Stimulated activated CD8-positive, alpha-beta memory T cell treated with anti-CD3 and anti-CD28 coated beads, Interleukin-15, amount 100 ng/mL, for 4 hours (primary cell): ENCODE measurements at places on chromosomes 1 and 21.

DNA sequence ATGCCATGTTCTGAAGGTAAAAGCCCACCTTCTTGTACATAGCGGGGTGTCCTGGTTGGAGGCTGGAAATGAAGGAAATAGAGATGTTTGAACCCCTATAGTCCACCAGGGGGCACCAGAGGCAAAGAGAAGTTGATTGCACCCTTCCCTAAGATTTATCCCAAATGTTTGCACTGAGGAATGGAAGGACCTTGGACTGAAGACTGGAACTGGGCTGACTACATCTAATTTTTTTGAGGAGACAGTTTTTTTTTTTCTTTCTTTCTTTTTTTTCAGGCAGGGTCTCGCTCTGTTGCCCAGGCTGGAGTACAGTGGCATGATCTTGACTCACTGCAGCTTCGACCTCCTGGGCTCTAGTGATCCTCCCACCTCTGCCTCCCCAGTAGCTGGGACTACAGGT lies 55.3 kb upstream of the EIF4G3 start:
- DNase-seq, result no peak

GRCh38 chr21:38243732-38244406 lies 12.9 kb upstream of the KCNJ15 start:
- DNase-seq, result no peak

DNA sequence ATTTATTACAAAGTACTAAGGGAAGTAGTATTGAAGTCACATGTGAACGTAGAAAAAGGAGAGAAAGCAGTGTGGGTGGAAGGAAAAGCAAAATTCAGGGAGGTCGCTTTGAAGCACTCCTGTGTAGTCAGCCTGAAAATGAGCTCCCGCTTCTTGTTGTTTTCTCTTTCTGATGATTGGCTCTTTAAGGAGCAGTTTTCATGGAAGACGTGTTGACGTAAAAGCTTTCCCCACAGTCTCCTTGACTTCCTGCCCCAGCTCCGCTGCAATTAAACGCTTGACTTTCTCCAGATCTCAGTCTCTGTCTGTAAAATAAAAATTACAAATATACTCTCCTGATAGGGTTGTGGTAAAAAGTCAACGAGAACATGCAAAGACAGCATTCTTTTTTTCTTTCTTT lies 661.5 kb upstream of the ZP4 start:
- DNase-seq, result no peak

GRCh38 chr1:10613861-10614260 lies 139.1 kb downstream of the PEX14 start:
- no peak for DNase-seq

DNA sequence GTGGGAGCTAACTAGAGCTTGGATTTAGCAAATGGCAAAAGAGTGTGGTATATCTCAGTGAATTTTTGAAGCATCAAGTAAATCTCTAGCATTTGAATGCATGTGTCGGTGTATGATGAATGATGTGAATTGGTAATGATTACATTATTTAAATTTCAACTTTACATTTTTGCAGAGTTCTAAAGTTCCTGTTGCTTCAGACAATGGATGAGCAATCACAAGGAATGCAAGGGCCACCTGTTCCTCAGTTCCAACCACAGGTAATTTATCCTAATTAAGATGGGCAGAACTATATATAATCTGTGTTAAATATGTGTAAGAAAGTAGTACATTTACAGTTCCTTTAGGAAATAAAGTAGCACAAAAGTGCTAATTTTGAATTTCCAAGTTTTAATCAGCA lies 75.6 kb downstream of the NEK7 start:
- DNase-seq, result no peak

- DNase-seq, result no peak
Measured at GRCh38 chr1:54609301-54609921, 13.9 kb downstream of the FAM151A start.

DNA sequence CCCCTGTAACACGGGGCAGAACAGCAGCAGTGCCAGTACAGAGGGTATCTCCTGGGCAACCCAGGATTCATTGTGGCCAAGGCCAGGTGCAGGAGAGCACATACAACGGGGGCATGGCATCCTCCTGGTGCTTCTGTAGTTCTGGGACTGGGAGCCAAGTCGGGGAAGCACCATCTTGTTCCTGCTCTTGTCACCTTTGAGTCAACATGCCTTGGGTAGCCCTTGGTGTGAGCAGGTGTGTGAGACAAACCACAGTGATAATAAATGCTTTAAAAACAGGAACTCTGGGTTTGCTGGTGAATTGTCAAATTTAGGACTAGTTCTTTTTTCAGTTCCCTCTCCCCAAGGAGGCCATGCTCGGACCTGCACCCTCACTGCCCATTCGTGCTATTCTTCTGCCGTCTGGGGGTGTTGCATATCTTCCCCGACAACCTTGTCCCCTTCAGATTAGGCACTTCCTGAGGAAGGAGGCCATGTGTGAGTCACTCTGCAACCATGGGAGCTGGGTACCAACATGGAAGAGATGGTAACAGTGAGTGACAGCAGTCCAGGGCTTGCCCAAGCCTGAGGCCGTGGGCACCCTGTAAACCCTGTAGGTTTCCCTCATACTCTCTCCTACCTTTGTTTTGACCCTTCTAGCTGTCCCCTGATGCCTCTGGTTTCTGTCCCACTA lies 150.2 kb downstream of the GRIK3 start:
- DNase-seq, result no peak

DNA sequence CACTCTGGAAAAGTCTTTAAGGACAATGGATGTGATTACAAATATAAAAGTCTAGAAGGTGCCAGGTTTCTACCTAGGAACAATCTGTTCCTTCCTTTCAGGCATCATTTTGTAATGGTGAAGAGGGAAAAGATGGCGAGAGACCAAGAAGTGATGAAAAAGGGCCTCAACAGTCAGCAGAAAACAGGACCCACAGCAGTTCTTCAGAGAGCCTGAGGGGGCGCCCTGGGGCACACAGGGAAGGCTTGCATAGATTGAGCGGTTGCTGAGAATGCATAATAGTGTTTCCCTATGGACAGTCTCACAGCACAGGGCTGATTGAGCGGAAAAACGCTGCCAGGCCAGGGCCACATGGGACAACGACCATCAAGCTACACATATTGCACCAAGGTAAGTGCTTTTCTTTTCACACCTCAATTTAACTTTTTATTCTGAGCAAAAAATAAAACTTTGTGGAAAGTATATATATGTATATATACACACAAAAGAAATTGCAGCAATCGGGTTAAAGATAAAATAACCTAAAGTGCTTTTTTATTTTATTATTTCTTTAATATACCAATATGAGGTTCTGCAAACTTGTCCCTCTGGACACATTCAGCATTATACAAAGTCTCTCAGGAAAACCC lies 3.1 kb upstream of the YRDC start:
- DNase-seq, result no peak

DNA sequence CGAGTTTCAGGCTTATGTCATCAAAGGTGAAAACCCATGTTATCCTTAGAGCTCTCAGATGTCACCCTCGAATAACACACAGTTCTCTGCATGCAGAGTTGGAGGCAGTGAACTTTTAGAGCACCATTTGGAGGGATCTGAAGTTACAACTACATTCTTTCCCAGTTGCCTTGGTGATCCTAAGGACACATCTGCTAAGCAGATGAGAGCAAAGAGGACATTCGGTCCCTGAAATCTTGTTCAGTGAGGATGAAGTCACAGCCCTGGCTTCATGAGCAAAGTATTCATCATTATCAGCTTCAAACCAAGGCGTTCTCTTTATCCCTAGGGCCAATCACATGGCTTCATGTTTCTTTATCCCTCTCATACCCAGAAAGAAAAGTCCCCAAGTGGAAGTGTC lies 23.1 kb upstream of the MCOLN2 start:
- no peak for DNase-seq

DNA sequence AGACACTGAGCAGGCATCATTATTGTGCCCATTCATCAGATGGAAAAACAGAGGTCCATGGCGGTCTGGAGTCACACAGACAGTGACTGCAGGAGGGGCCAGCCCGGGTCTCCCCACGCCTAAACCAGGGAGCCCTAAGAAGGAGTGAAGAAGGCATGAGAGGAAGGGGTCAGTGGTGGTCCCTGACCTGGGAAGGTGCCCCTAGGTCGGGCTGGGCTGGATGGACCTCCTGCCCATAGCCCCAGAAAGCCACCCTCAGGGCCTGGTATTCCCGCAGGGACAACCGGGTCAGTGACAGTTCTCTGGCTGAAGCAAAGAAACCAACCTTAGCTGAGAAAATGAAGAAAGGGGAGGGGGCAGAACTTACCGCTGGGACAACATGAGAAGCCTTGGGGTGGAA lies 163.4 kb upstream of the C1orf174 start:
- DNase-seq, result no peak

GRCh38 chr1:101088431-101088830 lies 62.8 kb upstream of the DPH5 start:
- DNase-seq, result no peak

- DNase-seq, result no peak
Measured at GRCh38 chr21:43925609-43926008, 60.6 kb downstream of the AGPAT3 start.

GRCh38 chr1:203072002-203072602 lies 13.7 kb downstream of the MYOG start:
- no peak for DNase-seq

DNA sequence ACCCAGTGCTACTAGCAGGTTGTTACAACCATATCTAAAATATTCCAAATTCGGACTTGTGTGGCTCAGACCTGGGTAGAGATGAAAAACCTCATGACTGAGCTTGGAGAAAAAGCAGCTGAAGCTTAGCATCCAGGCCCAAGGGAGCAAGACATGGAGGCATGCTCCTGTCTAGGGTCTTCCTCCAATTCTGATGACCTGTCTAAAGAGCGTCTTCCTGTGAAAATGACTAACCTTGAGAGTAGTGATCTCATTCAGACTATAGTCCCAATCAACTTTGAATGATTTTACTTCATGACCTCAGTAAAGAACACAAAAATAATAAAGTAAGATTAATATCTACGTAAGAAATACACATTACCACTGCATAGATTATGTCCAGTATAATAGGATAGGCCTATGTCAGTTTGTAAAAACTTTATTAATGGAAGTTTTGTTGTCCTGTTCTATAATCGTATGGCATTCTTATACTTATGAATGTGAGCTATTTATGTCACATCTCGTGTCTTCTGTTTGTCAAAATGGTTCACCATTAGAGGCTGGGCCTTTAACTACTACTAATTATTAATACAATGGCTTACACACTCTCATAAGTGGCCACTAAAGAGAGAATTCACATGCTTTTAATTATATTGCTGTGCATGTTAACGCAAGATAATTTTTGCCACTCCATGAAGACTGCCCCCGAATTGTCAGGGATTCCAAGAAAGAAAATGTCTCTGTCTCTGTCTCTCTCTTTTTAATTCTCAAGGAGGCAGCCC lies 201.3 kb downstream of the NCAM2 start:
- no peak for DNase-seq

DNA sequence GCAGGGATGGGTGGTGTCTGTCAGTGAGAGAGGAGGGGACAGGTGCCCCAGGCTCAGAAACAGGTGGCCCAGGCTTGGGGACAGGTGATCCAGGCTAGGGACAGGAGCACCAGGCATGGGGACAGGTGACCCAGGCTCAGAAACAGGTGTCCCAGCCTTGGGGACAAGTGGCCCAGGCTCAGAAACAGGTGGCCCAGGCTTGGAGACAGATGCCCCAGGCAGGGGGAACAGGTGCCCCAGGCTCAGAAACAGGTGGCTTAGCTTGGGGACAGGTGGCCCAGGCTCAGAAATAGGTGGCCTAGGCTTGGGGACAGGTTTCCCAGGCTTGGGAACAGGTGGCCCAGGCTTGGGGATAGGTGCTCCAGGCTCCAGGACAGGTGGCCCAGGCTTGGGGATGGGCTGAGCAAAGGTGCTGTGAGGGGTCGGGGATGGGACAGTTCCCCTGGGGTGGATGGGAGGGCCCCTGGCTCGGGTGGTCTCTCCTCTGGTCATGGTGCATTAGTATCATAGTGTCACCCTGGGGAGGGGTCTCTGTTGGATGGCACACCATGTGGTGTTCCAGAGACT lies 87.7 kb upstream of the C1orf174 start:
- no peak for DNase-seq

- DNase-seq, result no peak
Measured at GRCh38 chr1:17056551-17056950, 2.7 kb upstream of the SDHB start.

GRCh38 chr1:118049981-118050380 lies 120.4 kb downstream of the WDR3 start:
- DNase-seq, result no peak

- no peak for DNase-seq
Measured at GRCh38 chr1:228445490-228445842, 28.8 kb upstream of the TRIM17 start.

GRCh38 chr1:45409276-45409675 lies 69.0 kb upstream of the MUTYH start:
- no peak for DNase-seq

DNA sequence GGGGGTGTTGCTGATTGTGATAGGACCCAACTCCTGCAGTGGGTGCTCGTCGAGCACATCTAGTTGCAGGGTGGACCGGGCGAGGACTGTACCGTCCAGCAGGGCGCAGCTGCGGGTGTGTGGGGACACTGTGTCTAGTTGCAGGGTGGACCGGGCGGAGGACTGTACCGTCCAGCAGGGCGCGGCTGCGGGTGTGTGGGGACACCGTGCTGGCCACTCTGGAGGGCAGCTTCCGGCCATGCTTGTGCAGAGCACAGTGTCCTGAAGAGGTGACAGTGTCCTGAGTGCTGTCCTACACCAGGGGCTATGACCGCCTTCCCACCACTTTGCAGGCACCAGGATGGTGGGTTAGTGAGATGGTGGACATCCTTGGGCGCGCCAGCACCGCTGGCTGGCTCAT lies 4.6 kb upstream of the TRPM2 start:
- DNase-seq, result no peak

GRCh38 chr1:14634486-14634885 lies 36.0 kb downstream of the KAZN start:
- no peak for DNase-seq

GRCh38 chr1:156502894-156503697 lies 2.5 kb upstream of the MEF2D start:
- no peak for DNase-seq

DNA sequence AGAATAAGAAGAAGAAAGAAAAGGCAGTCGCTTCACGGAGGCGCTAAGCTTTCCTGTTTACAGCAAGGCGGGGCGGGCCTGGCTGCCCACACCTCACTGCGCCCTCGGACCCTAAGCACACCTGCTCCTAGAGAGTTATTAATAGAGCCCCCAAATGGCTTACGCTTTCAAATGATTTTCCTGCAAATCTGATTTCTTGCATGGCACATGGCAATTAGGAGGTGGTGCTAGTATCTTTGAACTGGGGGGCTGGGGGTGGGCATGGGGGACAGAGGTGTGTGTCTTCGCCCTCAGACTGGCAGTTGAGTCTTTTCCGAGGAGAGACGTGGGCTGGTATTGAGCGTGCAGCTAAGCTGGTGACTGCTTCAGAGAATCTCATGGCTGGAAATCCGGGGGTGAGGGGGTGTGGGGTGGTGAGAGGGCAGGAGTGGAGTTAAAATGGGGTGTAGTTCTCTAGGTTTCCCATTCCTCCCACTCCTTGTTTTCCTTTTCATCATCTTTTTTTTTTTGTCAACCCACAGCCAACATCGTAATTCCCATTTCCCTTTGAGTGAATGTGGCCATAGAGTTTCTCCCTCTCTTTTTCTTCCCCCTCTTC lies 1.3 kb downstream of the S1PR1 start:
- peak; percentile 64 for DNase-seq

DNA sequence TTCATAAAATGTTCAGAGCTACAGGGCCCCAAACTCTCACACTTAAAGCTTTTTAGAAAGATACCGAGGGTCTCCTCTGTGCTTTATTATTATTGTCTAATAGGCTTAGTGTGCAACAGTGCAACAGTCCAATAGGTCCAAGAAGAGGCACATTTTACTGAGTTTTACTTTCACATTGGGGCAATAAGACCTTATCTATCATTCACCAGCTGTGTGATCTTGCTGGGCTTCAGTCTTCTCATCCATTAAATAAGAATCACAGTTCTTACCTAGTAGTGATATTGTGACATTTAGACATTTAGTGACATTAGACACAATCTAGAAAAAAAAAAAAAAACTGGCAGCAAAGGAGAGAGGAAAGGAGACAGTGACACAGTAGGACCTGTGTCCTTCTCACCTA lies 175.8 kb upstream of the NFIA start:
- no peak for DNase-seq
